PC-9 (cell line): ENCODE measurements at places on chromosomes 11 and 22. TPM values are rescaled to one million over a fixed set of nuclear protein-coding genes. Genes with fewer than 3 reads are reported as not detected.

The MYOD1 gene
- not detected in 2 replicates for total RNA-seq

The HYLS1 gene
- total RNA-seq = 12.2 and 16.7 TPM in 2 replicates

The GVQW3 gene
- 11.1 and 12.5 TPM in 2 replicates for total RNA-seq

The H19 gene
- total RNA-seq = 0.26 and 0.53 TPM in 2 replicates

The TNNT3 gene
- 0.60 TPM in 1 of 2 replicates, not detected in the other for total RNA-seq

The ACTN3 gene
- total RNA-seq = not detected in 2 replicates

The LIF gene
- total RNA-seq = 17.2 and 17.4 TPM in 2 replicates

The SLC22A25 gene
- not detected in 2 replicates for total RNA-seq

The CD3E gene
- total RNA-seq = not detected in 2 replicates
